Left ventricle myocardium superior (tissue), 1 donor: ENCODE measurements at places on chromosomes 5 and 9. TPM values are rescaled to one million over a fixed set of nuclear protein-coding genes. Genes with fewer than 3 reads are reported as not detected.

The ARL14EPL gene
- total RNA-seq: not detected

The TBC1D13 gene
- total RNA-seq: 19.9 TPM

The FBXL7 gene
- total RNA-seq: 21.6 TPM

The CNOT8 gene
- total RNA-seq: 26.1 TPM

The NR6A1 gene
- 1.9 TPM for total RNA-seq

The ECM2 gene
- 5.3 TPM for total RNA-seq

The IFNA13 gene
- not detected for total RNA-seq
